ENCODE measurements at places on chromosomes 1 and 21. TPM values are rescaled to one million over a fixed set of nuclear protein-coding genes. Genes with fewer than 3 reads are reported as not detected.

SPRR5 gene
- not detected for total RNA-seq

EXTL2 gene
- 40.1 TPM for total RNA-seq

SERTAD4 gene
- total RNA-seq: 4.6 TPM

SYCP1 gene
- not detected for total RNA-seq

MTX1 gene
- 34.0 TPM for total RNA-seq

POU3F1 gene
- 2.8 TPM for total RNA-seq

KCND3 gene
- 1.2 TPM for total RNA-seq

SPRR4 gene
- not detected for total RNA-seq
